ENCODE measurements at places on chromosomes 5 and 9.

DNA sequence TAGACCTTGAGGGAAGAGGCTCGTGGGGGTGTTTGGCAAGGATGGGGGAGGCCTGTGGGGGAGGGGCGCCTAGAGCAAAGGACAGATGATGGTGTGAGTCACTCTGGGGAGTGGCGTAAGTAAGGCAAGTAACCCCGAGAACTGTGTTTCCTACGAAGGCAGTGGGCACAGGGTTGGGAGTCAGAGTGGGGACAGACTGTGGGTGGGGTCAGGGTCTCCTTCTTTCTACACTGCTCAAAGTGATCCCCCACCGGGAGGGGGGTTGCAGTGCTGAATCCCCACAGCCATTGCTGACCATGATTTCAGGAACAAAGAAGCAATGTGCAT is 136.8 kb downstream of the TENT4A start:
- no peak for DNase-seq

GRCh38 chr9:89542401-89543021 is 44.6 kb upstream of the SEMA4D start:
- no peak for DNase-seq

DNA sequence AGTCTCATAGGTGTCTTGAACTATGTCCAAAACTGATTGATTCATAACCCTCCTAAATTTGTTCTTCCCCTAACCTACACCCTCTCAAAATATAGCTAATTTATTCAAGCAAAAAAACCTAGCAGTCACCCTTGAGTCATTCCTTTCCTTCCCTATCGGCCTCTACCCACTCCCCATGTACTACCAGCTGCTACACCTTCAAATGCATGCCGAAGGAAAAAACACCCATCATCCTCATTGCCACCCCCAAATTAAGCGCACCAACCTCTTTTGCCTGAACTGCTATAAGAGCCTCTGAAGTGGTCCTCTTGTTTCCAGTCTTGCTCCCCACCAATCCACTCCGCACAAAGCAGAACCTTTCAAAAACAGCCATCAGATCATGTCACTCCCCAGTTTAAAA is 12.6 kb downstream of the LIFR start:
- no peak for DNase-seq

- no peak for DNase-seq
Measured at GRCh38 chr9:102428305-102428704, 566.8 kb upstream of the CYLC2 start.

DNA sequence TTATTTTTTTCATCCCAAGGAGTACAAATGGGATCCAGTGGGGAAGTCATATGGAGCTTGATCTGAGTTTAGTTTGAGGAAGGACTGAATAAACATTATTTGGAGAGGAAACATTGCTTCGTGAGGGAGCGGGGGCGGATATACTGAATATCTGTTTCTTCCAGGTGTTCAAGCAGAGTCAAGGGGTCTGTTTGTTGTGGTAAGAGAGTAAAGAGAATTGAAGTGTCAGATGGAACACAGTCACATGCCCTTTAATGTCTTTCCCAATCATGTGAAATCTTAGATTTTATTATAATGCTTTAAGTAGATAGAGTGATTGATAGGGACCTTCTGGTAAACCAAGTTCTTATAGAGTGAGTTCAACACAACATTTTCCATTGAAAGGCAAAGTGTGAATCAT is 33.7 kb downstream of the DDX46 start:
- no peak for DNase-seq

- no peak for DNase-seq
Measured at GRCh38 chr5:129760636-129761325, 12.9 kb downstream of the MINAR2 start.

GRCh38 chr5:26645659-26646058 is 392.7 kb downstream of the CDH9 start:
- DNase-seq = no peak
